Stimulated activated CD8-positive, alpha-beta memory T cell treated with anti-CD3 and anti-CD28 coated beads, Interleukin-4, amount 100 ng/mL, for 1 hour (primary cell): ENCODE measurements at places on chromosomes 6 and 20.

DNA sequence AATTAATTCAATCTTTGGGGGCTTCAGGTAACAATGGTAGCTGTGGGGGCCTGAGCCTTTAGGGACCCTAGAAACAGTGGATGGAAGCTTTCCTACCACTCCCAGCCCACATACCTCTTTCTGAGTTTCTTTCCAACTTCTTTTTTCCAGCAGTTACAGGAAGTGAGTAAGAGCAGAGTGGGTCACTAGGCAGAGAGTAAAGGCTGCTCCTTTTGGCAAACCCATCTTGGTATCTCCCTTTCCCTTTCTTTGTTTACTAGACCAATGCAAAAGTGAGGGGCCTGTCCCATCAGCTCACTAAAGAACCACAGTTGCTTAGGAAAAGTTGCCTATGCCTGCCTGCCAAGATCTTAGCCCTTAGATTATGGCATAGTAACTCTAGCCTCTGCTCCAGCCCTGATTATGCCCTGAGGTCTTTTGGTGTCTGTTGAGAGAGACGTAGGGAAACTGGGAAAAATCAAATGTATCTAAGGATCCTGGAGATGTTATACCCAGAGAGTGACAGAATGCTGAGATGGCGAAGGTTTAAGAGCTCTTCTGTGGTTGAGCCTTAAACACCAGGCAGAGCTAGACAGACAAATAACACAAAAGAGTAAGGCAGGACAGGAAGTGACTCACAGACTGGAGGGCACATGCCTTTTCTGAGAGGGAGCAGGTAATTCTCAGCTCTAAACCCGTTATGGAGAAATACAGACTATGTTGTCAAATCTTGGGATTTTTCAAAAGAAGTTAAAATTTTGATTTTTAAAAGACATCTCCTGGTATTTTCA is 31.3 kb downstream of the TRMT6 start:
- DNase-seq, result no peak

DNA sequence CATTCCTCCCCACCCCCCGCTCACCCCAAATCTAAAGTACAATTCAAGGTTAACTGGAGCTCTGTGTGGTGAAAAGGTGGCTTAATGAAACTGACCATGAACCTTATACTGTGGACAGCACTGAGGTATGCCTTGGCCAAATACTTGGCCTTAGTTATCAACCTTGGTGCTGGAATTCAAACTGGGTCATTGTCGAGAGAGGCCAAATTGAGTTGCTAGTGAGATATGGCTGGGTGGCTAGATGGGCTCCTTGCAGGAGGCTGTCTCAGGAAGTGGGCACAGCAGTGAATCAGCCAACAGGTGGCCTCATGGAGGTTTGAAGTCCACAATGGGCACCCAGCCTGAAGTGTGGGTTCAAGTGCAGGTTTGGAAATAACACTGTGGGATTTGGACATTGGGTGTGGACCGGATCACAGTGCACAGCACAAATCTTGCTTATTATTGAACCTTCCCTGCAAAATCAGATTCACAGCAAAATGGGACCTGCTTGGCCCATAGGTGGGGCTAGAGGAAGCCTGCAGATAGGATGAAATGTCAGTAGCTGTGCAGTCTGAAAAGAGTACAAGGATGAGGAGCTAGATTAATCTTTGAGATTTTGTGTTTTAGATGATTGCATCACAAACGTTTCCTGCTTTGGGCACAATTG is 5.6 kb upstream of the BTBD3 start:
- DNase-seq, result no peak

- DNase-seq, result no peak
These were observed 28.8 kb downstream of the AK9 start for GRCh38 chr6:109662192-109662591.

DNA sequence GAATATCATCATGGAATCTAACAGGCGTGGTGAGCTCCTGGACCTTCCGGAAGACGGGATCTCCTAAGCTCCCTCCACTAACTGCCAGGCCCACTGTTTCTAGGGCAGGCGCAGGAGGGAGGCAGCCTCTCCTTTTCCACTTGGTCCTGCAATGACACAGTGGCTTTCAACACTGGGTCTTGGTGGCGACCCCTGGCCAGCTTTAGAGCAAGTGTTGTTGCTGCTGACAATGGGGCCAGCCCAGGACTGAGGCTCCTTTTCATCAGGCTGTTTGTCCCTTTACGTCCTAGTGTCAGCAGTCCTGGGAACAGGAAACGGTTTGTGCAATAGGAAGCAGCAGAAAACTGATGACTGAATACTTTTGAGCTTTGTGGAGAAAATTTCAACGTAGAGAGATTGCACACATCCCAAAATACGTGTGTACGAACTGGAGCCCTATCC is 9.7 kb upstream of the QKI start:
- no peak for DNase-seq

DNA sequence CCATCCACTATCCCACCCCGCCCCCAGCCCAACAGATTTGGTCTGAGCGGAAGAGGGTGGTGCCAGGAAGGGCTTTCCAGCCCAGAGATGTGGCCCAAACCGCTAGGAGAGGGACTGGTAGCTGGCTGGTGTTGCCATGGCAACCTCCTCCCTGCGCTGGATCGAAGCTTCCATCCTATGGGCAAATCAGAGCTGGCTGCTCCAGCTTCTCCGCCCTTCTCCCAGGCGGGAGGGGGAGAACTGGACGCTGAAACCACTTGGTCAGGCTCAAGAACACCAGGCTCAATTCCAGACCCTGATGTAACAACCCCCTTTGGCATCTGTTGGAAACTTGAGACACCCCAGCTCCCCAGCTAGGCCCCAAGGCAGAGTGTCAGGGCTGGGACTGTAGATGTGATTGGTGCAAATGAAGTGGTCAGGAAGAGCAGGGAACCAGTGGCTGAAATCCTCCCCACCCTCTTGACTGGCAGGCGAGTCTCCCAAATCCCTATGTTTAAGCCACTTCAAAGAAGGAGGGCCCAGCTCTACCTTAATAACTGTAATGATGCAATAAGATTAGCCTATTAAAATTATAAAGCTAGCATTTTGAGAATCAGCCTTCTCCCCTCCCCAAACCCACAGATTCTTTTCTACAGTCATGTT is 4.2 kb downstream of the RIMS4 start:
- DNase-seq, result no peak

- no peak for DNase-seq
These were observed 16.0 kb downstream of the ATRN start for GRCh38 chr20:3486850-3487249.

- DNase-seq, result no peak
These were observed 19.7 kb downstream of the PCK1 start for GRCh38 chr20:57580478-57581201.

DNA sequence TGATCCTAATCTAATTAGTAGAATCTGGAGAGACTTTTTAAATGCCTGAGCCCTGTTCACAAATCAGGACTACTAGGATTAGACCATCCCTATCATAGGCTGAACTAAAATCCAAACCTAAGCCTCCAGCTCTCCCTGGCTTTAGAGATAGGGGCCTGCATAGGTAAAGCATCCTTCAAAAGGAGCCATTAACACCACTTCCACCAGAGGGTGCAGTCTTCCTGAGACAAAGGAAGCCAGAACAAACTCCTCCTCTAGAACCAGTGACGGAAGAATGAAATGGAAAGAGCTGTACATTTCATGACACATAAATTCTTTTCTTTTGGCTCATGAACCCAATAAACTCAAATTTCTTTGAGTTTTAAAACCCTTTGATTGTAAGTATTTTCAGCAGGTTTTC is 291.2 kb upstream of the ADGRB3 start:
- no peak for DNase-seq

- DNase-seq, result no peak
These were observed 9.5 kb upstream of the PARD6B start for GRCh38 chr20:50721881-50722281.

DNA sequence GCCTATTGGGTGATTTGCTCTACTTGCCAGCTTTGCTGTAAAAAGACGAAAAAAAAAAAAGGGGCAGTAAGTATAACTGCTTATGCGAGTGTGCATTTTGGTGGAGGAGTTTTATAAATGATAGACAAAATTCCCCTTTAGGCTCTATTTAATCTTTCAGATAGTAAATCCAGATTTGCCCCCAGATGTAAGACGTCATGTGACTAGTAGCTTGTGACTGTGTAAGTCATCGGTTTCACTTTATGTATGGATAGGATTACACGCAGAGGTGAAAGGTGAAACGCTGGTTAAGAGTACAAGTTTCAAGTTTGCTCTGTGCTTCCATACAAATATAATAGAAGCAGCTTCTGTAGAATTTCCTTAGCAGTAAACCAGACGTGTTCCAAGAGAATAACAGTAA is 7.9 kb downstream of the RAB32 start:
- no peak for DNase-seq

- DNase-seq, result no peak
These were observed 48.6 kb upstream of the FABP7 start for GRCh38 chr6:122730775-122731386.

- no peak for DNase-seq
These were observed 29.6 kb downstream of the DSE start for GRCh38 chr6:116400328-116400727.

GRCh38 chr6:22794844-22795243 is 225.5 kb downstream of the HDGFL1 start:
- DNase-seq, result no peak

DNA sequence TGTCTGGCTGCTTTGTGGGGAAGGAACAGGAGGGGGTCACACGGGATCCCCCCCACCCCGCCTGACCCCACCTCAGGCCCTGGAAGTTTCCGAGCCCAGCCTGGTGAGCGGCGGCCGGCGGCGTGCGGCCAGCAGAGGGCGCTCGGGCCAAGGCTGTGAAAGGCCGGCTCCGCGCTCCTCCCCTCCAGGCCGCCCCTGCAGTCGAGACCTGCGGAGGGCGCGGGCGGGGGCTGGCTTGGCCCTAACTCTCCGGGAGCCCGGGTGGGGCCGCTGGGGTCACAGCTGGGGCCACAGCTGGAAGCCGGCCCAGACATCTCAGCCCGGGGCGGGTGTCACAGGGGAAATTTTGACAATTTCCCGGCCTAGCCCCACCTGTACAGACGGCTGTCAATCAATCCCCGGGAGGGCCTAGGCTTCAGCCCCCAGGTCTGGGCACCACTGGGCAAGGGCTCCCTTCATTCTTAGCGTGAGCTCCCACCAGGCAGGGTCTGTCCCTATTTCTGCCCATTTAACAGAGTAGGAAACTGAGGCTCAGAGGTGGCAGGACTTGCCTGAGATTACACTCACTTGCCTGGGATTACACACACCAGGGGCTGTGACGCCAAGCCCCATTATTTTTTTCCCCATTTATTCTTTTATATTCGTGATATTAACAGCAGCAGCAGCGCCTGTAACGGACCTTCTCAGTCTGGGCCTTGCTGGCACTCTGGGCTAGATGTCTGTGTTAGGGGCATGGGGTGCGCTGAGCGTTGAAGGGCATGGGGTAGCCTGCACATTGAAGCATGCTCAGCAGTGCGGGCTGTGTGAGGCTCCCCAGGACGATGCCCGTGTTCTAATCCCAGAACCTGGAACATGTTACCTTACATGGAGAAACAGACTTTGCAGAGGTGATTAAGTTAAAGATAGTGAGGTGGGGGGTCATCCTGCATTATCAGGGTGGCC is 23.0 kb downstream of the ZBP1 start:
- peak; percentile 47 for DNase-seq

DNA sequence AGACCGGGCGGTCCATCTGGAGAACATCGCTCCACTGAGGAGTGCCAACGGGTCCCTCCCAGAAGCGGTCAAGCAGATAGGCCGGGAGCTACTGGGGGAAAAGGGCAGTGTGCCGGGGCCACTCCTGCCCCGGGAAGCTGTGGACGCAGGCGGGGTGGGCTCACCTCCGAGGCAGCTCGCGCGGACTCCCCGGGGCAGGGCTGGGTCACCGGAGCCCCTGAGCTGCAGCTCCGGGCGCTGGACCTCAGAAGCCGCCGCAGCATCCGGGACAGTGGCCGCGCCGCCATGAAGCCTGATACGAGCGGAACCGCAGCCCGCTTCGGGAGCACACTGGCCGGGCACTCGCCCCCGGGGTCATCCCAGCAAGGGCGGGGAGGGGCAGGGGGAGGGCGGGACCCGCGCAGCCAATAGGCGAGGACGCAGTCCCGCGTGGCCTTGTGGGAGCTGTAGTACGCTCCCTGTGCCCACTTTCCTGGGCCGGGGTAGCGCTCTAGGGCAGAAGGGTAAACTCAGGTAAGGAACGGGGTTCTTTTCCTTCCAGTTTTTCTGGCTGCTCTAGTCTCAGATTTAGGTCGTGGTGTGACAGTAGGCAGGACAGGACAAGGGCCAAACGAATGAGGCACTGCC is at the start of gene MOCS1:
Gene MOCS1, minus strand, starts transcription at position 332 of the 627 bp plus-strand sequence. Its CDS starts 45 bp downstream, at position 287.
- no peak for DNase-seq

DNA sequence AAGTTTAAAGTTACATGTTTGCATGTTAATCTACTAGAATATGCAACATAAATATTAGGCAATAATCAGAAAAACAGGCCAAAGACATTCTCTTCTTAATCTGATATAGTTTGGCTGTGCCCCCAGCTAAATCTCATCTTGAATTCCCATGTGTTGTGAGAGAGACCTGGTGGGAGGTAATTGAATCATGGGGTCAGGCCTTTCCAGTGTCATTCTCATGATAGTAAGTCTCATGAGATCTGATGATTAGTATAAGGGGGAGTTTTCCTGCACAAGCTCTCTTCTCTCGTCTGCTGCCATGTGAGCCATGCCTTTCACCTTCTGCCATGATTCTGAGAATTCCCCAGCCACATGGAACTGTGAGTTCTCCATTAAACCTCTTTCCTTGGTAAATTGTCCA is 1241.7 kb upstream of the ADGRB3 start:
- DNase-seq, result no peak

- no peak for DNase-seq
These were observed 59.9 kb downstream of the SLC22A2 start for GRCh38 chr6:160198606-160199211.

GRCh38 chr20:24402188-24402587 is 67.2 kb upstream of the SYNDIG1 start:
- no peak for DNase-seq

DNA sequence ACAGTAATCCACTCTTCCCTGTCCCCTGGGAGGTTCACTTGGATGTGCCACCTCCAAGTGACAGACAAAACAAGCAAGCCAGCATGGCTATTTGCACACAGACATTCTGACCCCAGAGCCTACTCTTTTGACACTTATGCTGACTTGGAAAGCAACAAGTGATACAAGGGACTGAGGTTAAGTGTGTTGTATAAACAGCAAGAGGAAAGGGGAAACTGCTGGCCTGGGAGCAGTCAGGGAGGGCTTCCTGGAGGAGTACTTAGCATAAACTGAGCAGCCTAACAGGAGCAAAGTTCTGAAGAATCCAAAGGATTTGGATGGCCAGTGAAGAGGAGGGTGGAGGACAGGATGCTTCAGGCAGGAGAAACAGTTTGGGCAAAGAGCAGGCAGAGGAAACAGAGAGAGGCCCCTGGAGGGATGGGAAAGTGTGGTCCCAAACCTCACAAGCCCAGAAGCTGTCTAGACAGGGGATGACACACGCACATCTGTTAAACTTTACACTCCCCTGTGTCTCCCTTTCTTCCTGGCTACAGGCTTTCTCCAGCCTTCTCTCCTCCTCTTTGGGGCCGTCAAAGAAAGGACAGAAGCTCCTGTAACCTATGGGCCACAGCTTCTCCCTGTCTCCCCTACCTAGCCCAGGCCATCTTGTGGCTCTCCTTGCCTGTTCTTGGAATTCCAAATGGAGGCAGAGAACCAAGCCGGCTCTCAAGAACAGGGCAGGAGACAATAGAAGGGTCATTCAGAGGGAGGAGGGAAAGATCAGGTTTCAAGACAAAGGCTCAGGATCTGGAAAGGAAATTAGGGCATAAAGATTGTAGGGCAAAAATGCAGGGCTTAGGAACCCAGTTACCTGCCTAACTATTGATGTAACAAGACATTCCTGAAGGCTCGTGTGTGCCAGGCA is 19.3 kb downstream of the SULF2 start:
- no peak for DNase-seq

- DNase-seq, result no peak
These were observed 20.5 kb downstream of the PTK7 start for GRCh38 chr6:43096451-43097097.
